Cerebellar nuclear complex (tissue), 1 donor: ENCODE measurements at places on chromosomes 16 and 17.

- peak; percentile 24 for DNase-seq
Measured at GRCh38 chr16:23114131-23114904, 34.9 kb downstream of the USP31 start.

GRCh38 chr17:76691379-76692191 lies 19.2 kb downstream of the MXRA7 start:
- no peak for DNase-seq

- no peak for DNase-seq
Measured at GRCh38 chr16:4033951-4034350, 82.3 kb downstream of the ADCY9 start.

GRCh38 chr16:6016530-6017184 lies 919.1 kb upstream of the EEF2KMT start:
- no peak for DNase-seq

DNA sequence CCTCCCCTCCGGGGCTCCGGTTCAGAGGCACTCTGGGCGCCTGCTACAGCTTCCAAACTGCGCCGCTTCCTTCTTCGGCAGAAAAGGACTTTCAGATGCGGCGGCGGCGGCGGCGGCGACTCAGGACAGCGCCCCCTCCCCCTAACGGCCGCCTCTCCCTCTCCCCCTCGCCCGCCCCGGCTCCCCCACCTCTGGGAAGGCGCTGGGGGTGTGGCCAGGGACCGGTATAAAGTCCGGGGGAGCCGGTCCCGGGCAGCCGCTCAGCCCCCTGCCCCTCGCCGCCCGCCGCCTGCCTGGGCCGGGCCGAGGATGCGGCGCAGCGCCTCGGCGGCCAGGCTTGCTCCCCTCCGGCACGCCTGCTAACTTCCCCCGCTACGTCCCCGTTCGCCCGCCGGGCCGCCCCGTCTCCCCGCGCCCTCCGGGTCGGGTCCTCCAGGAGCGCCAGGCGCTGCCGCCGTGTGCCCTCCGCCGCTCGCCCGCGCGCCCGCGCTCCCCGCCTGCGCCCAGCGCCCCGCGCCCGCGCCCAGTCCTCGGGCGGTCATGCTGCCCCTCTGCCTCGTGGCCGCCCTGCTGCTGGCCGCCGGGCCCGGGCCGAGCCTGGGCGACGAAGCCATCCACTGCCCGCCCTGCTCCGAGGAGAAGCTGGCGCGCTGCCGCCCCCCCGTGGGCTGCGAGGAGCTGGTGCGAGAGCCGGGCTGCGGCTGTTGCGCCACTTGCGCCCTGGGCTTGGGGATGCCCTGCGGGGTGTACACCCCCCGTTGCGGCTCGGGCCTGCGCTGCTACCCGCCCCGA lies at the start of gene IGFBP4:
TSS of gene IGFBP4 (plus strand) at position 255 of the 792 bp plus-strand sequence. CDS start at position 541, 286 bp downstream.
- DNase-seq, result no peak

DNA sequence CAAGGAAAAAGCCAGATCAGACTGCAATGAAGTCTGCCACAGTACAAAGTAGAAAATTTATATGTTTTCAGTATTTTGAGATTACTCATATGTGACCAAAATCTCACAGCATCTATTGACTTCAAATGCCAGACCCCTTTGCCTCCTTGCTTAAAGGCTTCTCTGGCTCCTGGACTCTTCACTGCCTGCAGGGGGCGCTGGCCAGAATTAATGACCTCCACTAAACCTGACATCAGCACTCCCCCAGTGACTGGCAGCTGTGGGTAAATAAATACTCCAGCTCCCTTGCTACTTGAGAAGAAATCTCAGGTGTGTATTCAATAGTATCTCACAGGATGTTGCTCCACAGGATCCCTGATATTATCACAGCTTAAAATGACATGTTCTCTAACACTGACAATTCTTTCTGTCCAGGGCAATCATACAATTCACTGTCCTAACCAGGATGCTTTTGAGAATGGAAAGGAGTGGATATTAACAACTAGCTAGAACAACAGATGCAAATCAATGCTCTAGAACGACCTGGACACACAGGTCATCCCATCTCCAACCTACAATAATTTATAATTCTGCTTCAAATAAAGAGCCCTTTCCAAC lies 4.0 kb downstream of the BECN1 start:
- DNase-seq, result no peak

DNA sequence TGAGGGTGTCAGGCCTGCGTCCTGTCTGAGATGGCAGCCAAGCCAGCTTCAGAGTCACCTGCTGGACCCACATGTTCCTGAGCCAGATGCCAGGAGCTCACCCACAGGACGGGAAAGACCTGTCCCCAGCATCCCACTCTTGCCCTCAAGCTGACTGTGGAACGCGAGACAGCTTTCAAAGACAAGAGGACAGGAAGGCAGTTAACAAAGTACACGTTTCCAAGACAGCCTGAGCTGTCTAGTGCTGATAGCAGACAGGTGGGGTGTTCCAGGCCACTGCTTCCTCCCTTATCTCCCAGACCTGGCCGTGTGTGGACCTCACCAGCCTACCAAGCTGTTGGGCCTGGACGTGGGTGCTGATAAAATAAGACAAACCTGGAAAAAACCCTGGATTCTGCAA lies 13.2 kb downstream of the CMTM3 start:
- DNase-seq, result no peak

DNA sequence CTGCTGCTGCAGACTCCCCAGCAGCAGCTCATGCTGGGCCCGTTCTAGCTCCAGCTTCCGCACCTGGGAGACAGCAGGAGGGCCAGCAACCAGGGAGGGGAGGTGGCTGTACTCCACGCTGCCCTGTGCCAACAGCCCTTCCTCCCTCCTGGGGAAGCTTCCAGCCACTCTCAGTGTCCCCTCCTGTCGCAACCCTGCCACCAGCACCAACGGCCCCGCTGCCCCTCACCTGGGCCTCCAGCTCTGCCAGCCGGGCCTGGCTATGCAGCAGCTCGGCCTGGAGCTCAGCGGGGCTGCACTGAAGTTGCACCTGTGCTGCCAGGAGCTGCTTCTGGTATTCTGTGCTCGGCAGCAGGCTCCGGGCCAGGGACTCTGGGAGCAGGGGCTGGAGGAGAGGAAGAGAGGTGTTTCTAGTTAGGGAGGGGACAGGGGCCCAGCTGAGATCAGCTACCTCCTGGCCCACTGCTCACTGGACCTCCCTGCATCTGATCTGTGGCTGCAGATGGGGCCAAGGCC lies 15.4 kb upstream of the MRPL38 start:
- no peak for DNase-seq

GRCh38 chr17:3730881-3731429 lies 7.3 kb downstream of the HASPIN start:
- DNase-seq, result no peak

DNA sequence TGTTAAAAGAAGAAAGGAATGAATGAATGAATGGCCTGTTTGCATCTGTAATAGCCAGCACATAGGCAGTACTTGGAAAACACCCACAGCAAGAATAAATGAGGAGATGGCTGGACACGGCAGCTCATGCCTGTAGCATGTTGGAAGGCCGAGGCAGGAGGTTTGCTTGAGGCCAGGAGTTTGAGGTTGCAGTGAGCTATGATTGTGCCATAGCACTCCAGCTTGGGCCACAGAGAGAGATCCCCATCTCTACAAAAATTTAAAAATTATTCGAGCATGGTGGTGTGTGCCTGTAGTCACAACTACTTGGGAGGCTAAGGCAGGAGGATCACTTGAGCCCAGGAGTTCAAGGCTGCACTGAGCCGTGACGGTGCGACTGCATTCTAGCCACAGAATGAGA lies 12.5 kb downstream of the IL4R start:
- DNase-seq, result no peak

DNA sequence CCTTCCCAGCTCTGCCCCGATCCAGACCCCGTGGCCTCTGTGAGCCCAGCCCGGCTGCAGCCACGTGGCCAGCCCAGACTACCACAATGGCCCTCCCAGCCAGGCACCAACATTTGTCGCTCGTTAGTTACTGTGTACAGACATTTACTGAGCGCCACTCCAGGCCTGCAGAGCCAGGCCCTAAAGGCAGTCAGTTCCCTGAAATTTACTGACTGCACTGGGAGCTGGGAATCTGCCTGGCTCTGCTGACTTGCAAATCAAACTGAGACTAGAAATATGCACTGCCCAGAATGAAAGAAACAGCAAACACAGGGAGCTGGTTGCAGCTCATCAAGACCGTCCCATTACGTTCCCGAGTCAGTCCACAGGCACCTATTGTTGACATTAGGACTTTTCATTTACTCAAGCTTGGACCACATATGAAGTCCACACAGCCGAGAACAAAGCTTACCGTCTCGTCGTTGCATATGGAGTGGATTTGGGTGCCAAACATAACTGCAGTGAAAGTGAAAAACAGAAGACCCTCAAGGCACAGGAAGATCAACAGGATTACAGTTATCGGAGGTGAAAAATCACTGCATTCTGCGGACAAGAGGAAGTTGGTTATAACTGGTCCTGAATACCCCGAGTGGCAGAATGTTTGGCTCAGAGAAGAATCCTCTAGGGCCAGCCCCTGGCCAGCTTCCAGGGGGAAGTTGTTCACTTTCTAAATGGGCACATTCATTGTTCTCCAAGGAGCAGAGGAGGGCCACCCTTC lies 34.5 kb downstream of the ZDHHC7 start:
- no peak for DNase-seq

- DNase-seq, result no peak
Measured at GRCh38 chr16:2056077-2056476, 8.3 kb downstream of the TSC2 start.

DNA sequence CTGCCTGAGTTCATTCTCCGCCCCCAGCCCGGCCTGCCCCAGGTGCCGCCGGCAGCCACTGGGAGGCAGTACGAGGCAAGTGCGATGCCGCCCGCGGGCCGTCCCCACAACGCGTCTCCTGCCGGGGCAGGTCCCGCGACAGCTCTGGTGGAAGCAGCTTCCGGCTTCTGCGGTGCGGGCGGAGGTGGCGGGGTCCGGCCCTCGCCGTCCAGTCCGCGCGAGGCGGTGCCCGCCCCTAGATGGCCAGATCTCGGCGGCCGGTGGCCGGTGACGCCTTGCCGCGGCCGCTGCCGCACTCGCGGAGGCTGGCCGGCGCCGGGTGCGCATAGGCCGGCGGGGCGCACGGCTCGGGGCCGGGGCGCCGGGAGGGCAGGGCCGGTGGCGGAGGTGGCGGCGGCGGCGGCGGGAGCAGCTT lies 1.8 kb downstream of the GJD3 start:
- DNase-seq, result no peak

GRCh38 chr17:4161192-4161966 lies 18.4 kb downstream of the CYB5D2 start:
- no peak for DNase-seq

- DNase-seq, result no peak
Measured at GRCh38 chr16:81530296-81530721, 85.7 kb downstream of the CMIP start.

DNA sequence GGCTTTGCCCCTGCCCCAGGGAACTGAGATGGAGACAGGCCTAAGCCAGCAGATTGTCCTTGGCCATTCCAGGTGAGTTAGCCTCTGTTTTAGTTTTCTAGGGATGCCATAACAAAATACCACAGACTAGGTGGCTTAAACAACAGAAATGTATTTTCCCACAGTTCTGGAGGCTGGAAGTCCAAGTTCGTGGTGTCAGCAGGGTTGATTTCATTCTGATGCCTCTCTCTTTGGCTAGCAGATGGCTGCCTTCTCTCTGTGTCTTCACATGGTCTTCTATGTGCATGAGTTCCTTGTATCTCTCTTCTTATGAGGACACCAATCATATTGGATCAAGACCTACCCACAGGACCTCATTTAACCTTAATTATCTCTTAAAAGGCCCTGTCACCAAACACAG lies 12.8 kb downstream of the FAM20A start:
- no peak for DNase-seq

DNA sequence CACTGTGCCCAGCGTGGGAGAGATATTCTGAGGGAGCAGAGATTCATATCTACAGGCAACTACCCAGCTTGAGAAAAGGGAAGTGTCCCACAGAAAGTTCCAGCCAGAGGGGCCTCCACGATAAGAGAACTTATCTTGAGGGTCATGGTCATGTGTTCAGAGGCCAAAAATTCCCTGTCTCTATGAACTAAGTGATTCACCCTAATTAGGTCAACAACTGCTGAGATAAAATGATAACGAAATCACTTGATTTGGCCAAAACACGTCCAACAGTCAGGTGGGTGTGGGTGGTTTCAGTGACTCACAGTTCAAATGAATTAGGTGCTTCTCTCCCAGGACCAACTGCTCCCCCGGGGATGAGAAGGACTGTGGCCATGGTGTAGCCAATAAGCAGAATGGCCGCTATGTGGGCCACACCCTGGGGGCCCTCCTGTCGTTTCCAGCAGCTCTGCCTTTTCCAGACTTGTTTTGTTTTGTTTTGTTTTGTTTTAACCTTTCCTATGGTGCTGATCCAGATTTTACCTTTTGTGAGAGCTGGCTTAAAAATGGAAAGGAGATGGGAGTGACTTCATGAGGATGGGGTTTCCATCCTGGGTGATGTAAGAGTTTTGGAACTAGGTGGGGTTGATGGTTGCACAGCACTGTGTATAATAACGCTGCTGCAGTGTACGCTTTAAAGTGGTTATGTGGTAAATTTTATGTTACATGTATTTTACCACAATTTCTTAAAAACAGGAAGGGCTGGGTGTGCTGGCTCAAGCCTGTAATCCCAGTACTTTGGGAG lies 8.7 kb downstream of the DNAI2 start:
- no peak for DNase-seq

GRCh38 chr17:51873302-51873701 lies 285.2 kb downstream of the CA10 start:
- no peak for DNase-seq

GRCh38 chr16:71937868-71938510 lies 42.7 kb downstream of the IST1 start:
- DNase-seq, result no peak

DNA sequence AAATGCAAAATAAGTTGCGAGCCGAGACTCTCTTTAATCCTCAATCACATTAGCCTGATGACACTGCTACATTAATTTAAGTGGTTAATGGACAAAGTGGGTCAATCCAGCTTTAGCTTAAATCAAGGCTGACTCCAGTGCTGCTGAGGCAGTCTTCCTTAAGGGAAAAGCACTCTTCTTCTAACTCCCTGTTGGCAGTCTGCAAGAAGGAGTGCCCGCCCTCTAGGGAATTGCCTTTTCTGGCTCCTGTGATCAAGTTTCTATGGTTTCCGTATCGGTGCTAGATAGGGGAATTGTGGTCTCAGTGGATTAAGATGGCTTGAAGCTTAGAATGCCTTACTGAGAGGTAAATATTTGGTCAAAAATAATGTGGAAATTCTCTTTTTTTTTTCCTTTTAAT lies 41.0 kb downstream of the HS3ST3B1 start:
- DNase-seq, result no peak

DNA sequence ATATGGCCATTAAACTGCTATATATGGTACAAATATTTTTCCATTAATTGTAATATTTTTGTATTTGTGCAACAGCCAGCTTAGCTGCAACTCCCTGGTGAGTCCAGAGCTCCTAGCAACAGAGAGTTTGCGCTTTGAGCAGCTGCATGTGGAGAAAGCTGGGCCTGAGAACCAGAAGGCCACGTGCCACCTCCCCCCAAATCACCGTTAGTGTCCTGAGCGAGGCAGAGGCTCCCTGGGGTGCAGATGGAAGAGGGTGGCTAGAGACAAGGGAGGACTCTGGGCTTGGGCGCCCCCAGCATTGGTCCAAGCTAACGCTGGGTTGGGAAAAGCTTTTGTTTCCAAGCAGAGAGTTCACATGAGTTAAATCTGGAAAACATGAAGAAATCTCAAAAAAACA lies 41.6 kb downstream of the HSBP1 start:
- no peak for DNase-seq

GRCh38 chr17:42098730-42099399 lies 592 bp upstream of the ZNF385C start:
- no peak for DNase-seq
